Kidney (tissue), 22 donors: ENCODE measurements at places on chromosomes 5 and 9.

- DNase-seq, result no peak
These were observed 2.4 kb upstream of the STOM start for GRCh38 chr9:121372239-121373010.

DNA sequence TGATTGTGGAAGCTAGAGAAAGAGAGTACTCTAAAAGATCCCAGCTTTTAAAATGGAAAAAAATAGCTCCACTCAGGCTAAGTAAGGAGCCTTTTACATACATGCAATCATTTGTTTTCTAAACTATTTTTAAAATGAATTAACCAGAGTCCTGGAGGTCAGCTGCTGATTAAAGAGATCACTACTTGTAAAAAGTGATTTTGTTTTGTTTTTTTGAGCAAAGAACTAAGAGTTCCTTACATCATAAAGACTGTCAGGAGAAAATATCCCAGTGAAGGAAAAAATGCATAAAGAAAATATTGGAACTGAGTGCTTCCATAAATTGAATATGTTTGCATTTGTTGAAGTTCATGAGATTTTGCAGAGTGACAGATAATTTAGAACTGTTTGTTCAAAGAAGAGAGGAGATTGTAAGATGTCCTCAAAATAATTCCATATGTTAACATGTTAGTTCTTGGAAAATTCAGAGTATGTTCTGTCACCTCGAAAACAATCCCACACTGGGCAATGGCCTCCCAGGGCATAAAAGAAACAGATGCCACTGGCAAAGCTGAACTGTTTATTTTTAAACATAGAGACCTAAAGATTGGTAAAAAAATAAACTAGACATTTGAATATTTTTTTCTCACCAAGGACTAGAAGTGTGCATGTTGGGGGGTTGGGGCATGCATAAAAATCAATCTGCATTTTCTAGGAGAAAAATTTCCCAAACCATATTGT is 264.7 kb downstream of the NPR3 start:
- DNase-seq, result no peak

DNA sequence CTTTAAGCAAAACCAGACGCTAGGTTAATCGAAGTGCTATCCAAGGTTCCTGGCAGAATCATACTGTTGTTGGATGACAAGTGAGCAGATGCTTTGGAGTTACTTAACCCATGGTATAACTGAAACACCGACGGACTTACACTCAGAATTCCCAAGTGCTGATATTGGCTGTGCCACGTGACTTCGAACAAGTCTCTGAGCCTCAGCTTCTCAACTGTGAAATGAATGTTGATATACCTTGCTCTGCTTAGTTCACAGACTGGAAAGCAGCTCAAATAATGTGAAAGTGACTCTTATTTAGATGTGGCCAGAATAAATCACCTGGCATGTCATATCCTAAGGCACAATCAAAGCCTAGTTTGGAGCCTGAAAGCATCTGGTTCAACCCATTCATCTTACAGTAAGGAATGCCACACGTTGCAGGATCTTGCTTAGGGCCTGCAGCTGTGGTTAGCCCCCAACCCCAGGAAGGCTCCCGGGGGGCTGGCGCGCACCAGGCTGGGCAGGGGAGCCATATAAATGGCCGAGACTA is 759 bp downstream of the GEMIN5 start:
- no peak for DNase-seq

DNA sequence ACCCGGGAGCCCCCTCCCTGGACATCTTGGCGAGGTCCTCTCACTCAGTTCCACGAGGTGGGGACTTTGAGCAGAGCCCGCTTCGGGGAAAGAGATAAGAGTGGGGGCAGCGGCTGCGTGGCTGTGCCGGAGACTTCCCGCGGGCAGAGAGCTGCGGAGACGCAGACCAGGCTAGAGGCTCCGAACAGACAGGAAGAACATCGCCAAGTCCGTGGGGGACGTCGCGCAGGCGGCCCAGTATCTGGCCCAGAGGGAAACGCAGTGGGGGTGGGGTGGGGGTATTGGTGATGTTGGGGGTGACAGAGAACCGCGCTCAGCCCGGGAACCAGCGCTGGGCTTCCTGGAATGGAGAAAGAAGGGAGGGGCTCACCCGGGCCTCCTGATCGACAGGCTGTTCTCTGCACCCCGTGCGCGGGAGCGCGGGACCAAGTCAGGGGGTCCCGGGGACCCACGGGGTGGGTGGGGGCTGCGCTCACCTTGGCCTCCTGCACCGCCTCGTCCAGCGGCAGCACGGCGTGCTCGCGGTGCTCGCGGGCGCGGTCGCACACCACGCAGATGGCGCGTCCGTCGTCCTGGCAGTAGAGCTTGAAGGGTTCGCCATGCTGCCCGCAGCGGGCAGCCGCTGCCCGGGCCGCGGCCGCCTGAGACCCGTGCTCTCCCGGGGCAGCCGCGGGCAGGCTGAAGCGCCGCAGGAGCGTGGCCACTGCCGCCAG is 727 bp downstream of the TRIM7 start:
- peak; percentile 42 for DNase-seq

- no peak for DNase-seq
These were observed 735 bp downstream of the ECPAS start for GRCh38 chr9:111483439-111483857.

GRCh38 chr5:116939641-116940040 is 365.0 kb upstream of the SEMA6A start:
- no peak for DNase-seq

GRCh38 chr5:130546211-130546610 is 618.8 kb downstream of the HINT1 start:
- no peak for DNase-seq

- peak; percentile 94 for DNase-seq
These were observed 885 bp downstream of the RNF44 start for GRCh38 chr5:176536132-176536901.

- no peak for DNase-seq
These were observed 71.4 kb downstream of the RAPGEF6 start for GRCh38 chr5:131563434-131564228.

DNA sequence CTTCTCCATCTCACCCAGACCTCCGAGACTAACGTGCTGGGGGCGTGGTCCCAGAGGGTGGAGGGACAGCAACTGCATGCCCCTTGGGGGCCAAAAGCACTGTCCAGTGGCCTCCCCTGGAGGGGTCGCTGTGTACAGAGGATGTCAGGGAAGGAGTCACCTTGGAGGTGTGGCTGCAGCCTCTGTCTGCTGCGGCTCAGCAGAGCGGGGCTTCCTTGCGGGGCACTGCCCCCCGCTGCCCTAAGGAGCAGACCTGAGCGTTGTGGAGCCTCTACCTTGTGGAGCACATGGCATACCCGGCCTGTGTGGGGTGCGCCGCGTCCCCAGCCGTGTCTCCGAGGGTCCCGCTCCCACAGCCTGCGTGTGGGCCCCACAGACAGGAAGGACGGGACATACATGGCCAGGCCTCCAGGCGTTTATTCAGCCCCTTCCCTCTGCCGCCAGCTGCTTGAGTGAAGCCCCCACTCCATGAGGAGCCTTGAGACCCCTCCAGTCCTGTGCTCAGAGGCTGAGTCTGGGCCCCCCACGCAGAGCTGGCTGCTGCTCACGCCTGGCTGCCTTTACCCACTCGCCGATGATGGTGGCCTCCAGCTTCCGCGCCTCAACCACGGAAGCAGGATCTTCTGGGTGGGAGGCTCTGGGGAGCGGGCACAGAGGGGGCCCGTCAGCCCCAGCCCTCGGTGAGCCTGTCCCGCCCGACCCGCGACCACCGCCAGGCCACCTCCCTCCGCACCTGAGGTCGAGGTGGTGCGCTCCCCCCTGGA is 4.2 kb downstream of the DPP7 start:
- no peak for DNase-seq

- no peak for DNase-seq
These were observed 4.3 kb upstream of the EMB start for GRCh38 chr5:50445296-50445949.

GRCh38 chr5:34485768-34486030 is 170.4 kb upstream of the RAI14 start:
- DNase-seq, result no peak

DNA sequence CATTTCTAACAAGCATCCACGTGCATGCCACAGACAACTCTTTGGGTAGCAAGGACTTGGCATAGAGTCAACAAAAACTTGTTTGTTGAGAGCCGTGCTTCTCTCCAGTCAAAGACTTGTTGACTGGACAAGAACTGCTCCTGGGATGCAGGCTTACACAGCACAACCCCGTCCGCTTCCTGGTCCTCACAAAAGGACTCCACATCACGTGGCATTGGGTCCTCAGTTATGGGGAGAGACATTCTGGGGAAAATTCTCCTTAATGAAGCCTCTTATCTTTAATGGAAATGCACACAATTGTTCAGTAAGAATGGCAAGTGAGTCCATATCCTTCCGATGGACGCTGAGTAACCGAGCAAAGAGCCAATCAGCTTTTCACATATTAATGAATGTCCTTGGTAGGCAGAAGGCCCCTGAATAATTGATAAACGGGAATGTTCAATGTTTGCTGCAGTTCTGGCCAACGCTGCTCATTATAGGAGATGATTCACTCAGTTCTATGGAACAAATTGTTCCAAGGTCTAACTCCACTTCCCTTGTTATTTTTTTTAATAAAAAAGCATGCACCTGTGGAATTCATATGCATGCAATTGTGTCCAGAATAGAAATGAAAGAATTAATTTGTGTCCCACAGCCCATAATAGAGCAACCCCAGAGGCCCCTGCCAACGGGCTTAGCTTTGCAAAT is 97.0 kb upstream of the ZNF366 start:
- DNase-seq, result no peak

- DNase-seq, result no peak
These were observed 11.2 kb upstream of the PARP8 start for GRCh38 chr5:50655067-50655809.

- no peak for DNase-seq
These were observed 10.7 kb downstream of the ABO start for GRCh38 chr9:133264235-133264764.
